ENCODE measurements at places on chromosomes 3 and 15.

GRCh38 chr3:149620291-149621020 is 37.4 kb downstream of the WWTR1 start:
- DNase-seq: no peak

DNA sequence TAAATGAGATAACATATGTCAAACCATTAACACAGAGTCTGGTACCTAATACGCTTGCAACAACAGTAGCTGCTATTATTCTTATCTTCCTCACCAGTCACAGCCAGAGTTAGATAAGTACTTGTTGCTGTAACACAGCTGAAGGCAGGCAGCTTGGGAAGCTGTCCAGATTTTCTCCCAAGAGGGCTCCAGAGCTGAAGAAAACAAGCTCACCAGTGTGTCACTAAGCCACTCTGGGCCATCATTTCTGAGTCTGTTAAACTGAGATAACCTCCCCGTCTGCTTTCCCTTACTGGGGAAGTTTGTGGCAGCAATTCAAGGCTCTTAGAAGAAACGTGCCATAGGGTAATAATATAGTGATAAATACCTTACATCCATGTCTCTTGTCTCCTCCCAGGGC is 226.3 kb downstream of the TAFA4 start:
- DNase-seq: no peak

DNA sequence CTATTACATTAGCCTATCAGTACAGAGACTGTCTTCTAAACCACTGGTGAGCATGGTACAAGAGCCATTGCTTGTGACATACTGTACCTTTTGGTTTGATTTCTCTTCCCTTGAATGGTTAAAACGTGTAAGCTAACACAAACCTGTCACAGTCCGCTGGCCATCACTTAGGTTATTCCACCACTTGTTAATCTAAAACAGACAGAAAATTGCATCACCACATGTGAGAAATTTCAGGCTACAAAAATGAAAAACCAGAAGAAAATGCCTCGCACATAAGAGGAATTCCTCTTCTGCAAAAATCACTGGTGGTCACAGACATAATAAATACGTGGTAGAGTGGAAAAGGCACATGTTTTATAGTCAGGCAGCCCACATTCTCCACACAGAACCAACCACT is 22.1 kb downstream of the PARL start:
- DNase-seq: no peak

GRCh38 chr15:78291698-78292097 is 7.7 kb downstream of the SKIC8 start:
- DNase-seq: no peak

- DNase-seq: no peak
Measured at GRCh38 chr3:106097817-106098435, 229.1 kb upstream of the CBLB start.

DNA sequence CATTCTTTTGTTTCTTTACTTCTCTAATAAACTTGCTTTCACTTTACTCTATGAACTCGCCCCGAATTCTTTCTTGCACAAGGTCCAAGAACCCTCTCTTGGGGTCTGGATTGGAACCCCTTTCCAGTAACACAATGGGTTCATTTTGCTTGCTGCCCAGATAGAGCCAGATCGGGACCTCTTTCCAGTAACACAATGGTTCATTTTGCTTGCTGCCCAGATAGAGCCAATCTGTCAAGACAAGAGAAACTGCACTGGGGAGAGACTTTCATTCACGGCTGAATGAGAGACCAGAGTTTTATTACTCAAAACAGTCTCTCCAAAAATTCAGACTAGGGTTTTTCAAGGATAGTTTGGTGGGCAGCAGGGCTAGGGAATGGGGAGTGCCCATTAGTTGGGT is 25.4 kb downstream of the METTL6 start:
- no peak for DNase-seq

DNA sequence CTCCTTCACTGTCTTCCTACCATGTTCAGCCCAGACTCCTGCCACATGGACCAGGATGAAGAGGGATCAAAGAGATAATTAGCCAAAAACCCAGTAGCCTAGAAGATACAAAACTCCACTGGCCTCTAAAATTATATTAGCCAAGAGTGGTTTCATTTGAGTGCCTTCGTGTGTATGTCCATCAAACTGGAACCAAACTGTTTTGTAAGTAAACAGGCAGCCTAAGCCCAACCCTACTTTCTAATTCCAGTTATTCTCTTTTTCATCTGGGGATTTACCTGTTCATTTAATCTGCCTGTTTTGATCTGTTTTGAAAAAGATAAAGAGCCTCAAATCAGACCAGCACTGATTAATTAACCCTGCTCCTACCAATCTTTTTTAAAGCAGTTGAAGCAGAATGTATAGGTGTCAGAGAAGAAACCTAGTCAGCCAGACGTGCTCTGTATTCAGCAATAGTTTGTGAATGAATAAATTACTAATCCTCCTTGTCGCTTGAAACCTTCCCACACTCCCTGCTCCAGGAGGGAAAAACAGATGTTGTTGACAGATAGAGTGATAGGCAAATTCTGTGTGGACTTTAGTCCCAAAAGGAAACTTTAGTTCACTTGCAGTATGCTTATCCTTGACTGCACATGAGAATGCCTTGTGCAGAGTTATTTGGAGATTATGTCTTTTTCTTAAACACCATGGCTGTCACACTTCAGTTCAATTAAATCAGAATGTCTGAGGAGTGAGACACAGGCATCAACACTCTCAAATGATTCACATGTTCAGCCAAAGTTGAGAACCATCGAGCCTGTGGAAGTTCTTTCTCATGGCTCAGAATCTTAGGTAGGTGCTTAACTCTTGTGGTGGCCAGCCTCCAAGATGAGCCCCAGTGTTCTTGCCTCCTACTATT is 55.5 kb upstream of the ZBED2 start:
- DNase-seq: no peak

- peak; percentile 8 for DNase-seq
Measured at GRCh38 chr15:57591822-57592367, at the start of gene MYZAP. Gene MYZAP, plus strand, starts transcription at chr15:57591904. Its CDS starts 131 bp downstream, at chr15:57592035.

DNA sequence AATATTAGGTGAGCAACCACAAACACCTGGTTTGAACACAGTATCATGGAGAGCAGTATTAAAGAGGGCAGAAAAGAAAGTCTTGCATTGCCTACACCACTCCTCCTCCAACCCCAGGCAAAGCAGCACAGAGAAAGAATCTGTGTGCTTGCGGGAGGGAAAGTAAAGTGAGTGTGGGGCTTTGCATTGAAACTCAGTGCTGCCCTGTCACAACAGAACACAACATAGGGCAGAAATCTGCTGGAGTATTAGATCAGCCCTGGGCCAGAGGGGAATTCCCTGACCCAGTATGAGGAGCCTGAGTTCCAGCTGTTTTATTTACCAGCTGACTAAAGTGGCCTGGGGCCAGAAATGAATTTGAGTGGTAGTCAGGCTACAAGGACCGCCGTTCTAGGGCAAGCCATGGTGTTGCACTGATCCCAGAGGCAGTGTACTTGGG is 75.5 kb downstream of the SPATA16 start:
- DNase-seq: no peak

- no peak for DNase-seq
Measured at GRCh38 chr3:19190602-19191001, 42.3 kb downstream of the KCNH8 start.

GRCh38 chr3:28406241-28406640 is 57.6 kb upstream of the AZI2 start:
- DNase-seq: no peak

DNA sequence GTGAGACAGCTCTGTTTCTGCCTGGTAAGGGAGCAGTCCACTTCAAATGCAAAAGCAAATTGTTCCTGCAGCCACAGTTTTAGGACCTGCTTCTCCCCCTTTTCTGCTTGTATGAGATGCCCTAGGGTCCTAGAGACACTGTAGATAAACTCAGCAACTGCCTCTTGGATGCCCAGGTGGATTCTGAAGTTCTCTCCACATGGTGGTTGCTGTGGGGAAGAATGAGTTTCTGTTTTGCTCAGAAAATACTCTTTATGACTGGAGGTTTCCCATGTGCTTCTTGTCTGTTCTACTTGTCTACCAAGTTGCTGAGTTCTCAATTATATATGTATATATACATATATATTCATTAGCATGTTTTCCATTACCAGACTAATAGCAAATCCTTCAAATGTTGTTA is 5.6 kb upstream of the ZNF80 start:
- DNase-seq: no peak

GRCh38 chr3:192296845-192297244 is 430.5 kb downstream of the FGF12 start:
- DNase-seq: no peak

DNA sequence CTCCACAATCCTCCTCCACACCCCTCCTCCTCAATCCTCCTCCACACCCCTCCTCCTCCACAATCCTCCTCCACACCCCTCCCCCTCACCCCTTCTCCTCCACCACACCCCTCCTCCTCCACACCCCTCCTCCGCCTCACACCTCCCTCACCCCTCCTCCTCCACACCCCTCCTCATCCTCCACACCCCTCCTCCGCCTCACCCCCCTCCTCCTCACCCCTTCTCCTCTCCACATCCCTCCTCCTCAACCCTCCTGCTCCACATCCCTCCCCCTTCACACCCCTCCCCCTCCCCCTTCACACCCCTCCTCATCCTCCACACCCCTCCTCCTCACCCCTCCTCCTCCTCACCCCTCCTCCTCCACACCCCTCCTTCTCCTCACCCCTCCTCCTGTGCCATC is 69.8 kb upstream of the BLM start:
- DNase-seq: no peak

DNA sequence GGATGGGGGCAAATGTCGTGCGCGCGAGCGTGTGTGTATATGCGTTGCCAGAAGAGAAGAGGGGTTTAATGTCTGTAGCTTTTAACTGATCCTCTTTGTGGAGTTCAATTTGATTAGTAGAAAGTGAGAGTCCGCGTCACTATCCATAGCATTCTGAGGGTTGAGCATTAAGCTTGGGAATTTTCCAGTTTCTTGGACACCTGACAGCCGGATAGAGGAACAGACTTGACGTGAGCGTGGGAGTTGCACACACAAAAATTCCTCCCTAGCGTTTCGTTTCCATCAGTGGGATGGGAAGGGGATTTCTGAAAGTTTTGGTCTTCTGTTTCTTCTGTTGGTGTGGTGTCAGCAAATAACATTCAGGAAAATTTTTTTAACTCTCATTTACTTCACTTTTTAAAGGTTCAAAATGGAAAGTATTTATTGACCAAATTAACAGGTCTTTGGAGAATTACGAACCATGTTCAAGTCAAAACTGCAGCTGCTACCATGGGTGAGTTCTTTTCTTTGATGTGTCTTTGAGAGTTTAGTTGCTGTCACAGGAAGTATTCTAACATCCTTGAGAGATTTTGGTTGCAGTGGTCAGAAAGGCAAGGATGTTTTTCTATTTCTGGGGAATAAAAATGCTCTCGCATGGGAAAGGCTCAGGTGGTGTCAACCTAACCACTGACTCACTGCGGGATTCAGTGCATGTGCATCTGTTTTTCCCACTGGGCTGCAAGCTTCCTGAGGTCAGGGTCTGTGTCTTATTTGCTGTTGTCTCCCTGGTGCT is 841 bp downstream of the POGLUT1 start:
- DNase-seq: no peak

- DNase-seq: no peak
Measured at GRCh38 chr3:82461049-82461889, 699.8 kb upstream of the GBE1 start.

DNA sequence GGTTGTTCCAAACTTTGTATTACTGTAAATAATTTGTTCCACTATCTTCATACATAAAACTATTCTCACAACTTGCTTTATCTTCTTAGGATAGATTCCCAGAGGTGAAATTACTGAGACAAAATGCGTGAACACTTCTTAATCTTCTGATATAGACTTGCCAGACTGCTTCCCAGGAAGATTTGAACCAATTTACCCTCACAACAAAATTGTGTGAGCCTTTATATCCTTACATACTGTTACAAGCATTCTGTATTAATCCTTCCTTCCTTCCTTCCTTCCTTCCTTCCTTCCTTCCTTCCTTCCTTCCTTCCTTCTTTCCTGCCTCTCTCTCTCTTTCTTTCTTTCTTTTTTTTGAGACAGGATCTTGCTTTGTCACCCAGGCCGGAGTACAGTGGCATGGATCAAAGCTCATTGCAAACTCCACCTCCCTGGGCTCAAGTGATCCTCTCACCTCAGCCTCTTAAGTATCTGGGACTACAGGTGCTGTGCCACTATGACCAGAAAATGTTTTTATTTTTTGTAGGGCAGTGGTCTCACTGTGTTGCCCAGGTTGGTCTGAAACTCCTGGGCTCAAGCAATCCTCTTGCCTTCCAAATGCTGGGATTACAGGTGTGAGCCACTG is 57.1 kb upstream of the SSR3 start:
- DNase-seq: no peak

DNA sequence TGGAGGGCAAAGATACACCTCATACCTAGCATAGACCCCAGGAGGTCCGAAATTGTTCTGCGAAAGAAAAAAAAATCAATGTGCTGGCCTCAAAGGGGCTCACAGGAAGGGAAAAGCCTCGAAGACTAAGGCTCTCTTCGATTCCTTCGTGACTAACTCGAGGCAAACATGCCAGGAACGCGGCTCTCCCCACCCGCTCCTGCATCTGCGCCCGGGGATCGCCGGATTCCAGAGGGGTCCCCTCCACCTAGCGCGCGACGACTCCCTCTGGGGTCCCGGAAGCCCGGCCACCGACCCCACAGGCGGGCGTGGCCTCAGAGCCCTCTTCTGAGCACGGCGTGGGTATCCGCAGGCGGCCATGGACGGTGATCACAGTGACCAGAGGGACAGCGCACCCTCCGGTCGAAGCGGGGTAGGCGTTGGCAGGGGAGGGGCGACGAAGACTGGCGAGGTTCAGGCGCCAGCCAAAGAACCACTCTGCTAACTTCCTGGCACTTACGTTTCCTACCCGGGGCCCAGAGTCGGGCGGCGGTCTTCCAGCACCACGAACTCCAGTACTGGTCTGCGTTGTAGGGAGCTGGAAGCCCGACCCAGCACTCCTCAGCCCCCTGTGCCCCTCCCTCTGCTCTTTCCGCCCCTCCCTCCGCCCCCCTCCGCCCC is 515 bp upstream of the EIF3J start:
- no peak for DNase-seq

DNA sequence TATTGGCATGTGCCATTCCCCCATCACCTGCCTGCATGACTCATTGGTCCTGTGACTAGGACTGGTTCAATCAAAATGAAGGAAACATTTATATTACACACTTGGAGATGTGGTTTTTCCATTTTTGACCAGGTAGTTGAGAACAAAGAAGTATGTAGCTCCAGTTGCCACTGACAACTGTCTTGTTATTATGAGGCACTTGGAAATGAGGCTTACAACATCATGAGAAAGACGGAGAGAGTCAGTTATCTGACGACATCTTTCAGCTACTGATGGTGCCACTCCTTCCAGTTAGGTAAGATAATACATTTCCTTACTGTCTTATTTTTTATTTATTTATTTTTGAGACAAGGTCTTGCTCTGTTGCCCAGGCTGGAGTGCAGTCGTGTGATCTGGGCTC is 21.8 kb upstream of the PROK2 start:
- no peak for DNase-seq

- DNase-seq: no peak
Measured at GRCh38 chr3:56935811-56936210, 124.7 kb upstream of the SPATA12 start.

- peak; percentile 52 for DNase-seq
Measured at GRCh38 chr15:45884755-45885445, 250.1 kb downstream of the SQOR start.

- no peak for DNase-seq
Measured at GRCh38 chr3:31522152-31522551, 10.6 kb upstream of the STT3B start.

GRCh38 chr15:53962646-53963561 is 15.3 kb upstream of the UNC13C start:
- DNase-seq: peak; percentile 30

All from NCI-H2081 (cell line).